DMS153 (cell line): ENCODE measurements at places on chromosomes 16 and 17.

- DNase-seq = no peak
These were observed 15.9 kb downstream of the TBX2 start for GRCh38 chr17:61415374-61416210.

GRCh38 chr16:11155284-11155806 lies 100.7 kb downstream of the SOCS1 start:
- DNase-seq = no peak

GRCh38 chr17:28471531-28472342 lies 1.7 kb upstream of the SLC13A2 start:
- DNase-seq = no peak

- peak; percentile 45 for DNase-seq
These were observed at the start of gene DLX3 for GRCh38 chr17:49995055-49995738. Gene DLX3 (minus strand): TSS chr17:49995224. CDS start chr17:49994998, 226 bp downstream.

DNA sequence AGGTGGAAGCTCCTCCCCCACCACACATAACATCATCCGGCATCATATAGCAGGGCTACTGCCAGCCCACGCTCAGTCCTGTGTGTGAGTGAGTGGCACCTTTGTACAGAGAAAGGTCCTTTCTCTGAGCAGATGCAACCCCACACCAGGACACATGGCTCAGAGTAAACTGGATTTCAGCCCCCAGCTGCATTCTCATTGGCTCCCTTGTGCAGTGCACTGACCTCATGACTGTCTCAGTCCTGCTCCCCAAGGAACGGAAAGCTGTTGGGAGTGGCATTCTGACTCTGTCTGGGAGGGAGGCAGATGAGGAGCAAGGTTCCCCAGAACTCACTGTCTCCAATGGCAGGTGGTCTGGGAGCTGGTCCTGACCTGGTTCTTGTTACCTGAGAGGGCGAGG lies 244.1 kb downstream of the PHKB start:
- no peak for DNase-seq

GRCh38 chr16:12341966-12342365 lies 365.4 kb downstream of the SNX29 start:
- DNase-seq = no peak

GRCh38 chr17:29148257-29148789 lies 31.9 kb downstream of the MYO18A start:
- no peak for DNase-seq

- no peak for DNase-seq
These were observed 282.4 kb upstream of the EEF2KMT start for GRCh38 chr16:5379954-5380353.

DNA sequence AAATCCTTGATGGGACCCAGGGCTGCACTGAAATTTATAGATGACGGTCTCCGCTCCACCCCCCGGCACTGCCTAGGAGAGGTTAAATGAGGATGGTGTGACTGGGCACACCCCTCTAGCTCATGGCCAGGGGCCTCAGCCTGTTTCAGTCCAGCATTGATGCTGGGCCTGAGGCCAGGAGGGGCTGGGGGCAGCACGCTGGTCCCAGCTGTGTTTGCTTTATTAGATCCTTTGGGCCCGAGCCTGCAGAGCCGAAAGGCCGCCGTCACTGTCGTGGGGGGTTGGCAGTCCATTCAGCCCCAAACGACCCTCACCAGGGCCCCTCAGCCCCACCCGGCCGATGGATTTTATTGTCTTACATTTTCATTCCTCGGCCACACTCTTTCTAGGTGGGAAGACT lies 10.8 kb upstream of the DOK4 start:
- DNase-seq = no peak

- no peak for DNase-seq
These were observed 7.1 kb upstream of the CMTM4 start for GRCh38 chr16:66703406-66704215.

- DNase-seq = no peak
These were observed 584.7 kb downstream of the WWOX start for GRCh38 chr16:78684030-78684611.

- no peak for DNase-seq
These were observed 52.9 kb downstream of the SNTB2 start for GRCh38 chr16:69239851-69240250.

- no peak for DNase-seq
These were observed 14.7 kb downstream of the PHB1 start for GRCh38 chr17:49399995-49400394.

DNA sequence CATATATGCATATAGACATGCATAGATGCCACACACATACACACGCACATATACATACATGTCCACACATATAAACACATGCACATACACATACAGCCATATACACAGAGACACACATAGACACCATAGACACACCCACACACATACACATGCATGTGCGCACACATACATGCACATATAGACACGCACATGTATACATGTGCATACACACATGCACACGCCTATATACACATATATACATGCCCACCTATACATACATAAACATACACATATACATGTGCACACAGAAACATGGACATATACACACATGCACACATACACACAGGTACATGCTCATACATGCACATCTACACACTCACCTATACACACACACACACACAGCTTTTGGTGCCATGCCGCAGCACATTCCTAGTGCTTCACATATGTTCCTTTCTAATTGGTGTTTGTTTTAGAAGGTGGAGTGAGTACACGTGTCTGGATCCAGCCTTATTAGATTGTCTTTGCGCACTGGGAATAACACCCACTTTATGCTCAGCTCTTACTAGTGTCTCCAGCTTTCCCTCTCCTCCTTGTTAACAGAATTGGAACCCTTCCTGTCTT lies 198.0 kb downstream of the RPTOR start:
- DNase-seq = no peak

DNA sequence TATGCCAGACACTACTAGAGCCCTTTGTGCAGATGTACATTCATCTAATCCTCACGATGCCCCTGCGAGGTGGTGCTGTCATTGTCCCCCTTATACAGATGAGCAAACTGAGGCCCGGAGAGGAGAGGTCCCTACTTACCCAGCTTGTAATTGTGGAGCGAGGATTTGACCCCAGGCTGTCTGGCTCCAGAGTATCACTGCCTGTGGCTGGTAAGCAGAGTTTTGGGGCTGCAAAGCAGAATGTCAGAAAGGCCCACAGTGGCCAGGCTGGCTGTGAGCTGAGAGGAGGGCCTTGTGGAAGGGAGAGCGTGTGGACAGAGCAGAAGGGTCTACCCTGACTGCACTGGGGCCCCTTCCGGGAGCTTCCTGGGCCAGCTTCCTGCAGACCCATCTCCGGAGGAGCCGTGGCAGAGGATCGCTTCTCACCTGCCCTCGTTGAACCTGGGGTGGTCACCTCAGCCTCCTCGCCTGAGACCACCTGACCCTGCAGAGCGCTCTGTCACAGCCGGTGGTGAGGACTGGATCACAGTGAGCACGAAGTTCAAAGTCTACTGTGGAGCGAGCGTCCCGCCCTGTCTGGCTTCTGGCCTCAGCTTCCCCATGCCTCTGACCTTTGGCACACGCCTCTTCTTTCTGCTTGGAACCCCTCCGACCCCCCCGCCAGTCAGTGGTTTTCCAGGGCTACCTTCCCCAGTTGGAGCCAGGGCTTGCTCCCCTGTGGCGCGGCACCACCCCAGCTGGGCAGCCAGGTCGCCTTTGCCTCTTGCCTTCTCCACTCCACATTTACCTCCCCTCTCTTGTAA lies 12.1 kb downstream of the CMIP start:
- DNase-seq = no peak

GRCh38 chr17:82929676-82930042 lies 89.8 kb upstream of the ZNF750 start:
- no peak for DNase-seq

DNA sequence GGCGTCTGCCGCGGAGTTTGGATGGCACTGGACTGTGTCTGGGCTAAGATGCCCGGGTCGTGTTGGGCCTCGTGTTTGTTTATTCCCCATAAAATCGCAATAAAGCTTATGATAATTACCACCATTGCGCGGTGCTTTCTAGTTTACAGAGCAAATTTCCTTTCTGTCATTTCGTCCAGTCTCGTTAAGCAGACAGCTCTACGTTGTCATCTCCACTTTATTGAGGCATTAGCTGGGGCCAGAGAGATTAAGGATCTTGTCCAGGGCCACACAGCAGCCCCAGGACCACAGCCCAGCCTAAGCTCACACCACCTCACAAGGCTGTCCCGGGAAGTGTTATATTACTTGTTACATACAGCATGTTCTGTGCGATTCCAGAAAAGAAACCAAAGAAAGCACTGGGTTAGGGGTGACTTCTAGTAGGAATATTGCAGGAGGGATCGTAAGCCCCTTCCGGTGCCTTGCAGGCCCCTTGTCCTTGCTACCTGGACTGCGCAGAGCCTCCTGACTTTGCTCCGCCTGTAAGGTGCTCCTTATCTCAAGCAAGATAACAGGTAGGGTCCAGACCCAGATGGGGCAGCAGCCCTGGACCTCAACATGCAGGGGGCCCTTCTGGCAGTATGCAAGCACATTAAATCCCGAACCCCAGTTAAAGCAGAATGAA lies 6.3 kb downstream of the NOS2 start:
- no peak for DNase-seq

GRCh38 chr17:71055128-71055527 lies 885.8 kb downstream of the KCNJ2 start:
- DNase-seq = no peak

- DNase-seq = no peak
These were observed 1.3 kb downstream of the ARHGAP23 start for GRCh38 chr17:38429476-38430100.

- no peak for DNase-seq
These were observed 1151.9 kb upstream of the GOT2 start for GRCh38 chr16:59886021-59886420.

GRCh38 chr16:6888531-6888930 lies 444.1 kb upstream of the RBFOX1 start:
- no peak for DNase-seq

DNA sequence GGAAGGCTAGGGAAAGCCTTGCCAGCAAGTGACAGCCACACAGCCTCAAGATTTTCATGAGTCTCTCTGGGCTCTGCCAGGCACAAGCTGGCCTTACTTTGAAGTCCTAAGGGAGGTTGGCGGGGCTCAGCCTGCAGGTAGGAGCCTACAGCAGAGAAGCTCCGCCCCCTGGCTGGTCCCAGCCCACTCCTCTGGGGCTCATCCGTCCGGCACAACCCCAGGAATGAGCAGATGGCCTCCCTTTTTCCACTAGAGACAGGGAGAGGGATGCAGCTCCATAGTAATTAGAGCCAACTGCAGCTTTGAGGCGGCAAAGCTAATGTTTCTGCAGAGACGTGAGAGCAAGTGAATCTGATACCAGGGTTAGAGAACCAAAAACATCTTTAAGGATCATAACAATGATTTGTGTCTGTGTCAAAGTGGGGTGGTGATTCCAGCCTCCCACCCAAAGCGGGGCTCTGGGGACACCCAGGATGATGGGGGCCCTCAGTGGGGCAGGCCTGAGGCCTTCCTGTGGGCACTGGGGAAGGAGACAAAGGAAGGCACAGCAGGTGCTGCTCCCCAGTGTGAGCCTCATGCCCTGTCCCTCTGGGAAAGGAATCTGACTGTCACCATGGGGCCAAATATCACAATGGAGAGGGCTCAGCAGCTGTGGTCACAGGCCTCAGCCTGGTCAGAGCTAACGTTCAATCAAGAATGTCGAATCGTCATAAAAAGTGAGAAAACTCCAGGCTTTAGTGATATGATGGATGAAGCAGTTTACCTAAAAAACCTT lies 61.5 kb downstream of the RBFOX3 start:
- no peak for DNase-seq

DNA sequence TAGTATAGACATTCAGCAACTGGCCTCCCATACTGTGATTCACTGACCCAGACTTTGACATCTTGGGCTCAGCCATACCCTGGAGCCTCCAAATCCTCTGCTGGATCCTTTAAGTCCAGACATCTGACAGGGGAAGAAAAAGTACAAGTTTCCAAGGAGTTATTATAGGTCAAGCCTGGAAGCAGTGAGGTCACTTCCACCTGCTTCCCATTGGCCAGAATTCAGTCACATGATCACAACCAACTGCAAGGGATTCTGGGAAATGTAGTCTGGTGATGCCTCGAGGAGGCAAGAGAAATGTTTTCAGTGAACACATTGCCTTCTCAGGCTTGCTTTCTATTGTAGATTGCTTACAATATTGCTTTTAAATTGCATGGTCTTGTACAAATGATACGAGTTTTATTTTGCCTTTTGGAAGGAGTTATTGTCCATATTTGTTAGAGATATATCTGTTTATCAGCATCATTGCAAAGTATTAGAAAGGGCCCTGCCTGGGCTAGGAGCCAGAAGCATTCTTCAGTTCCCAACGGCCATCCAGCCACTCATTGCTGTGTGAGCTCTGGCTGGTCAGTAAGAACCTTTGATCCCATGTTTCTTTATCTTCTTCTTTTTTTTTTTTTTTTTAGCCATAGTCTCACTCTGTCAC lies 696.9 kb downstream of the WWOX start:
- peak; percentile 32 for DNase-seq

GRCh38 chr17:16107165-16107770 lies 107.6 kb downstream of the TTC19 start:
- no peak for DNase-seq

DNA sequence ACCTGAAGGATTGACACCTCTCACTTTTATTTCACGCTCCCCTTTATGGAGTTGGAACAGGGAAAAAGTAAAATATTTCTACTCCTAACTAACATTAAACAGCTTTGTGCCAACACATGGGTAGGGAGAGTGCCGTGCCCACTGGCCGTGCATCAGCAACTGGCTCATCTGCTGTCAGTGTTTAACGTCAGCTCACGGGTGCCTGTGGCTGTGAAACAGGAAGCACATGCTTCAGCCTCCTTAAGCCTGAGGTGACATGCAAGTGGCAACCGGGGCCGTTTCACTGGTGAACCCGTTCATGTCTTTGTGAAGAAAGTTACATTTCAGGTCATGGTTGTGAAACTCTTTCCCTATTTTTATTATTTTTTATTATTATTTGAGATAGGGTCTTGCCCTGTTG lies 3.2 kb downstream of the SPG7 start:
- no peak for DNase-seq

DNA sequence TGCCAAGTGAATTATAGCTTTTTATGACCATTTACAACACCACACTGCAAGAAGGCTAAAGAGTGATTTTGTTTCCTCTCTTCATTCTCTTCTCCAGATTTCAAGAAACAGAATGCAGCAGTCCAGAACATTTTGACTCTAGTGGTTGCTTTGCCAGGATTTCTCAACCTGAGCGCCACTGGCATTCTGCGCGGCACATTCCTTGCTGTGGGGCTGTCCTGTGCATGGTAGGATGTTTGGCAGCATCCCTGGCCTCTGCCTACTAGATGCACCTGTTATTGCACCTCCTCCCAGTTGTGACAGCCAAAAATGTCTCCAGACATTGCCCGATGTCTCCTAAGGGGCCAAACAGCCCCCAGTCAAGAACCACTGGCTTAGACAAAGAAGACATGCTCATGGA lies 25.7 kb upstream of the SLC39A11 start:
- DNase-seq = no peak

GRCh38 chr16:11370084-11370931 lies 25.0 kb downstream of the RMI2 start:
- DNase-seq = no peak

GRCh38 chr17:73605444-73605843 lies 38.8 kb downstream of the SDK2 start:
- no peak for DNase-seq

- no peak for DNase-seq
These were observed 12.9 kb downstream of the GAN start for GRCh38 chr16:81327447-81328196.

GRCh38 chr17:59810894-59811153 lies 81.9 kb downstream of the TUBD1 start:
- no peak for DNase-seq
